Activated T-helper 1 cell treated with anti-CD3 and anti-CD28 coated beads, Interleukin-2, amount 50 U/mL, for 16 hours (primary cell): ENCODE measurements at places on chromosomes 6 and 20.

DNA sequence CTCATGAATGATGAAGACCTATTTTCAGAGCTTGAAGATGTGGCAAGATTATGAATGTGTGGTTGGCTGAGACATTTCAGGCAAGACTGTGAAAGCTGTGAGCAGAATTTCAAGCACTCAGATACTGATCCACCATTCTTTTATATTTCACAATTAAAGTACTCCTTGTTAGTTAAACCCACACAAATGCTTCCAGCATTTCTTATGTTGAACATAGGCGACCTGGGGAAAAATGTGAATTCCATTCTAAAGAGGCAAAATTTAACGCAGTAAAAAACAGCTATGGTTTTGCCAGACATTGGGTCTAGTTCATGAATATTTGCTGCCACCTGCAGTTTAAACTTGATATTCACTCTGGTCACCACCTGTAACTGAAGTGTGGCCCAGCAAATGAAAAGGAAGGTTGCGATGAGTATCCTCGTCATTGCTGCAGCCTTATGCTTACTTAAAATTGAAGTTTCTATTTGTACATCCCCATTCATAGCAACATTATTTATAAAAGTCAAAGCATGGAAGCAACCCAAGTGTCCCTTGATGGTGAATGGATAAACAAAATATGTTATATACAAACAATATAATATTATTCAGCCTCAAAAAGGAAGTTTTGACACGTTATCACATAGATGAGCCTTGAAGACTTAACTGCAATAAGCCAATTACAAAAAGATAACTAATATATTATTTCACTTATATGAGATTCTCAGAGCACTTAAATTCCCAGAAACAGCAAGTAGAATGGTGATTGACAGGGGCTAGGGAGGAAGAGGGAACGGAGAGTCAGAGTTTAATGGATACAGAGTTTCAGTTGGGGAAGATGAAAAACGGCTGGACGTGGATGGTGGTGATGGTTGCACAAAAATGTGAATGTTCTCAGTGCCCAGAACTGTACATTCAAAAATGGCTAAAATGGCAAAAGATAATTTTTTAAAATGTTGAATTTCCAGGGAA lies 32.4 kb upstream of the FAM184A start:
- no peak for DNase-seq

DNA sequence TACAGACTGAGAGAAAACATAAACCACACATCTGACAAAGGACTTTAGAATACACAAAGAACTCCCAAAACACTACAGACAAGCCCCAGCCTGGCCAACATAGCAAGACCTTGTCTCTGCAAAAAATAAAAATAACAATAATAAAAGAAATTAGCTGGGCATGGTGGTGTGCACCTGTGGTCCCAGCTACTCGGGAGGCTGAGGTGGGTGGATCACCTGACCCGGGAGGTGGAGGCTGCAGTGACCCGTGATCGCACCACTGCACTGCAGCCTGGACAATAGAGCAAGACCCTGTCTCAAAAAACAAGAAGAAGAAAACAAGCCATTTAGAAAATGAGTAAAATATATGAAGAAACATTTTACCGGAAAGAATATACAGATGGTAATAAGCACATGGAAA lies 13.1 kb downstream of the SDCBP2 start:
- DNase-seq, result no peak

GRCh38 chr6:145349950-145350510 lies 385.3 kb downstream of the EPM2A start:
- no peak for DNase-seq

DNA sequence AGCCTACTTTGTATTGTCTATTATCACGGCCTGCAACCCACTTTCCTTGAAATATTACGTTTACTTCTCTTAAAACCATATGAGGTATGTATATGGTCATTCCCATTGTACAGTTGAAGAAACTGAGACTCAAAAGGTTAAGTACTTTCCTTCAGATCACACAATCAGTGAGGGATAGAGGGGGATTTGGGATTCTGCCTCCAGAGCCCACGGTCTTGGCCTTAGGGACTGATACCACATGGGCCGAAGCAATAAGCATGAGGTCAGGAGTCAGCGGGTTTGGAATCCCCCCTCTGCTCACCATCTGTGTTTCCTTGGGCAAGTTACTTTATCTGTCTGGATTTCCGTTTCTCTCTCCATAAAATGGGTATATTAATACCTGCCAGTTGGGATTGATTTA lies 19.4 kb upstream of the EPB41L1 start:
- no peak for DNase-seq

- DNase-seq, result no peak
Measured at GRCh38 chr6:33683576-33684427, 27.7 kb downstream of the UQCC2 start.

GRCh38 chr20:47290008-47290407 lies 66.5 kb downstream of the ZMYND8 start:
- no peak for DNase-seq

DNA sequence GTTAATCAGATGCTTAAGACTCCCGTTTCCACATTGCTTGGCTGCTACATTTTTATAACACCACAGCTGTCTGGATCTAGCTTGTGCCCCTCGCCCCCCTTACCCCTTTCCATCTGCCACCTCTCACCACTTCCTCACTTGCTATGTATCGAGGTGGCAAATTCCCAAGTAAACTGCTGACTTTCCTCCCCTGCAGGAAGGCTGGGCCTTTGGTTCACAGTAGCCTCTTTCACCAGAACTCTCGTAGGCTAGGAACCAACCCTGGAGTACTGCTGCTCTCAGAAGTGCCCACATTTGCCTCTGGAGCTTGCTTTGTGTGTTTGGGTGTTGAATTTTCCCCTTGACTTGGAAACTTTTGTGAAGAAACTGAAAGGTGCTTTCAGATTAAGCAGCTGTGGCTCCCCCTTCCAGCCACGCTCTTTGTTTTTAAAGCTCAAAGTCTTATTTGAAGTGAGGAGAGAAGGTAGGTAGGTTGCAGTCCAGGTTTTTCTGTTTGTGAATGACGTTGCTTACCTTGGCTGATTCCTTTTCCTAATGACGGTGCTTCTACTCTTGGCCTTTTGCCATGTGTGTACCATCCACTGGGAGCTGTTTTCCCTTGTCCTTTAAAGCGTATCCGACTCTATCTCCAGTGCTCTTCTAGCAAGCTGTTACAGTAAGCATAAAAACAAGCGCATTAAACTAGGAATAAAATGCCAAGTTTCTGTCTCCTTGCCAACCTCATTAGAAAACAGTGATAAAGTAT lies 90.4 kb downstream of the CARMIL1 start:
- DNase-seq, result no peak

- DNase-seq, result no peak
Measured at GRCh38 chr6:12009876-12010634, 2.1 kb upstream of the HIVEP1 start.

DNA sequence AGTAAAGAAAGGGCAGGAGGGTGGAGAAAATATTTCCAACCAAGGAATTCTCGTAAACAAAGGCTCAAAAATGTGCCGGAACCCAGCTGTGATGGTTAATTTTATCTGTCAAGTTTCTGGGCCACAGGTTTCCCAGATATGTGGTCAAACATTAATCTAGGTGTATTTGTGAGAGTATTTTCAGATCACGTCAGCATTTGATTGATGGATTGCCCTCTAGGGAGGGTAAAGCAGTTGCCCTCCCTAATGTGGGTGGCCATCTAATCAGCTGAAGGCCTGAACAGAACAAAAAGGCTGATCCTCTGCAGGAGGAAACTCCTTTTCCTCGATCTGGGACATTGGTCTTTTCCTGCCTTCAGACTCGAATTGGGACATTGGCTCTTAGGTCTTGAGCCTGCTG lies 298.7 kb upstream of the TCF21 start:
- DNase-seq, result no peak

DNA sequence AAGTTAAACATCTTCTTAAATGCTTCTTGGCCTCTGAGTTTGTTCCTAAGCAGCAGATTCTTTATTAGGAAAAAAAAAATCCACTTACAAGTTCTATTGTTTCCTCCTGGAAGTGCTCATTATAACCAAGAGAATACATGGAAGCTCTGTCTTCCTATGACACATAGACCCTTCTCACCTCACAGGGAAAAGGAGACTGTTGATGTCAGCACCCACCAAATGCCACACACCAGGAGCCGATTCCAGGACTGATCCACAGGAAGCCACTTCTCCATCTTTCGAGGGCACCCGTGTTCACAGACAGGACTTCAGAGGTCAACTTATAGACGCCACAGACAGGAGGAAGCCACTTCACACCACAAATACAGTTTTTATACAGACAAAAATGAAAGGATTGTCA lies 13.4 kb upstream of the BNIP5 start:
- no peak for DNase-seq

- no peak for DNase-seq
Measured at GRCh38 chr6:142474531-142475289, 172.9 kb downstream of the ADGRG6 start.

DNA sequence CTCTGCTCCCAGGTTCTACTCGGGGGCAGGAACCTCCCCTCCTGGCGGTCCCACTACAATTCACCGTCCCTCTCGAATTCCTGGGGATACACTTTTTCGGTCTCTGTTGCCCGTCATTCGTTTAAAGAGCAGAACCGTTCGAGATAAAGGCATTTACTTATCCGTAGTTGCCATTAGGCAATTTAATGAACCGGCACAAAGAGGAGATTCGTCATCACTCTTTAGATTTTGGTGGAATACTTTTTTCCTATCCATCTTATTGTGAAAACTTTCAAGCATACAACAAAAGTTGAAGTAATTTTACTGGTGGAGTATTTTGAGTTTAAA lies 1.2 kb upstream of the CD24 start:
- no peak for DNase-seq

DNA sequence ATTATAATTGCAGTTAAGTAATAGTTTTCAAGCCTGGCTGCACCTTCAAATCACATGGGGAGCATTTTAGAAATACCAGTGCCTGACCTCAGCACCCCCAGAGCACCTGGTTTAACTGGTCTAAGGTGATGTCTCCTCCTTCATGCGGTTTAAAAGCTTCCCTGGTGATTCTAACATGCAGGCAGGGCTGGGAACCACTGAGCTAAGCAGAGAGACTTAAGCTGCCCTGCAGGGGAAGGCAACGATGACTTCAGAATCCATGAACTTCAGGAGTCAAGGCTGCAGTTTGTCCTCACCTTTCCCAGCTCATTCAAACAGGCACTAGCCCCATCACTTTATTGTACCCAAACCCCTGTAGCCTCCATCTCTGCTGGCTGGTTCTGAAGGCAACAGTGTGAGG lies 6.1 kb upstream of the DTNBP1 start:
- DNase-seq, result no peak

DNA sequence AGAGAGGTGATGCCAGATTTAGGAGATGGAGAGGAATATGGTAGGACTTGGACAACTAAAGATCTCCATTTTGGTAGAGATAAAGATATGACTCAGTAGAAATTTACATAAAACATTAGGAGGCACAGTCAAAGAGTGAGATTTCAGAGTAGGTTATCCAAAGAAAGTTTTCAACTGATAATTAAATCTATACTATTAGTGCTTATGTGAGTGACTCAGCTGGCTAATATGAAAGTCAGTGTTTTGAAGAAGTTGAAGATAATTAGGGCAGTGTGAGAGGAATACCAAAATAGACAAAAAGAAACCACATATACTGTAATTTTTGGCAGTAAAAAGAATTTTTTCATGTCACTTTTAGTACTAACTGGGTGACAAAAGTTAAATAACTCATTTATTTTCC lies 712.8 kb upstream of the HS3ST5 start:
- DNase-seq, result no peak

DNA sequence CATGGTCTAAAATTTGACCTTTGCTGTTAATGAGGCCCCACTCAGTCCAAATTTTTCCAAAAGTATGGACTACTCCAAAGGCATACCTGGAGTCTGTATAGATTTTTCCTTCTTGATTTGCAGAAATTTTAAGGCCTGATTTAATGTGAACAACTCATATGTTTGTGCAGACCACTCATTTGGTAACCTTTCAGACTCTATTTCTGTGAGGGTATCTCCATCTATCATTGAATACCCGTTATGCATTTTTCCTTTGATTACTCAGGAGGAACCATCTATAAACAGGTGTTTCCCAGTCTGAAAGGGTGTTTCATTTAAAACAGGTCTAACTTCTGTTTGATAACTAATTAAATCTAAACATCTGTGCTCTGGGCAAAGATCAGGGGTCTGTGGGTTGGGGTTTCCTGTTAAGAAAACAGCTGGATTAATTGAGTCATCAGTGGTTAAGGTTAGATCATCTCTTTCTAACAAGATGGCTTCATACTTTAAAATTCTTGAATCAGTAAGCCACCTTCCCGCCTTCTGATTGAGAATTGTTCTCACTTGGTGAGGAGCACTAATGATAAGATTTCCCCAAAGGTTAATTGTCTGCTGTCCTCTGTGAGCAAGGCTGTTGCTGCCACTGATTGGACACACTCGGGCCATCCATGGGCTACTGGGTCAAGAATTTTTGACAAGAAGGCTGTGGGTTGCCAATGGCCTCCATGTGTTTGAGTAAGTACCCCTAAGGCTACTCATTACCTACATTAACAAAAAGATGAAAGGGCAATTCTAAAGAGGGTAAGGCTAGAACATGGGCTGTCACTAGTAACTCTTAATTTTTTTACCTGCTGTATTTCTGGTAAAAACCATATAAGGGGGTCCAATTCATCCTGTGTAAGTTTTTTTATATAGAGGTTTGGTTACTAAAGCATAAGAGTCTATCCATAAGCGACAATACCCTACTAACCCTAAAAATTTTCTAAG lies 24.1 kb downstream of the HLA-B start:
- DNase-seq, result no peak

DNA sequence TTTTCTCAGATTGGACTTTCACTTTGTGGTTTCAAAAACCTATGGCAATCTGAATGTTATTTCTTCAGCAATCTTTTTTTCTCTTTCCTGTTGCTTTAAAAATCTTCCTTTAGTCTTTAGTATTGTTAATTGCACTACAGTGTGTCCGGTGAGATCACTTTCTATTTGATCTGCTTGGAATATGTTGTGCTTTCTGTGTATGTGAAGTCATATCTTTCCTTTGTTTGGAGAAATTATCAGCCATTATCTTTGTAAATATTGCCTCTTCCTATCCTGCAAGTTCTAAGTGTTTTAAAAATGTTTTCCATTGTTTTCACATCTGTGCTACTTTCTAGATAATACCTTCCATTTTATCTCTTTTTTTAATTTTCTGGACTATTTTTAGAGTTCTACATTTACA lies 171.4 kb upstream of the PRSS16 start:
- DNase-seq, result no peak

DNA sequence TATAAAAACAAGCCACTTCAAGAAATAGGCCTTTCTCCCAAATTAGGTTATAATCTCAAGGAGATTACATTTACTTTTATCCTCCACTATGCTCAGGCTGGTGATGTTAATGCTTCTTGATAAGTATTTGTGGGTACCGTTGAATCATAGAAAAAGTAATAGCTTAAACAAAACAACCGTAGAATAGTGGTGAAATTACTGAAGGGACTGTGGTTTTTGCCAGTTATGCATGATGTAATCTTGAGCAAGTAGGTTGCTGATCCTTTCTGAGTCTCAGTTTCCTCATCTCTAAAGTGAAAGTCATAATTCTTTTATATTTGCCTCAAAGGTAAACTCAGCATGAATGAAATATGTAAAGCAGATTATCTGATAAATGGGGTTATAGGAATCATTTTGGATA lies 187.3 kb upstream of the JAG1 start:
- no peak for DNase-seq
